ENCODE measurements at places on chromosomes 4 and X. TPM values are rescaled to one million over a fixed set of nuclear protein-coding genes. Genes with fewer than 3 reads are reported as not detected.

Gene NR0B1
- total RNA-seq: not detected

Gene RAB41
- not detected for total RNA-seq

Gene LINC00632
- 46.3 TPM for total RNA-seq

Gene ZIC3
- total RNA-seq: 128 TPM

Gene HPGDS
- total RNA-seq: not detected

Gene MAML3
- 4.1 TPM for total RNA-seq

Gene GPC4
- total RNA-seq: 416 TPM

Gene STK26
- 95.8 TPM for total RNA-seq

Gene CT45A6
- total RNA-seq: not detected

Gene SHOX
- total RNA-seq: 0.18 TPM

Gene EREG
- total RNA-seq: not detected

Gene PPEF1
- total RNA-seq: 0.15 TPM

Gene SSX2B
- not detected for total RNA-seq

Gene APOOL
- 8.0 TPM for total RNA-seq

Gene GUCY1B1
- total RNA-seq: 0.59 TPM

Gene LRPAP1
- 84.3 TPM for total RNA-seq

Gene CSAG1
- not detected for total RNA-seq
